ENCODE measurements at places on chromosomes 2 and 18. TPM values are rescaled to one million over a fixed set of nuclear protein-coding genes. Genes with fewer than 3 reads are reported as not detected.

ASXL3 gene
- total RNA-seq = 7.3 TPM

NDUFB3 gene
- 32.1 TPM for total RNA-seq

DIPK1C gene
- not detected for total RNA-seq

SERPINB11 gene
- total RNA-seq = not detected

PRKAG3 gene
- 0.28 TPM for total RNA-seq

NAT8 gene
- total RNA-seq = not detected

MARCHF4 gene
- total RNA-seq = not detected

NPHP1 gene
- total RNA-seq = 7.1 TPM

ATOH8 gene
- total RNA-seq = 207 TPM

ZNF892 gene
- total RNA-seq = 7.6 TPM

ATIC gene
- total RNA-seq = 30.2 TPM

SEMA4F gene
- 27.6 TPM for total RNA-seq

GRHL1 gene
- 0.41 TPM for total RNA-seq

SULT1C3 gene
- total RNA-seq = not detected

ORC4 gene
- 12.2 TPM for total RNA-seq

INPP5D gene
- 49.7 TPM for total RNA-seq

SESTD1 gene
- 62.2 TPM for total RNA-seq

TRAPPC12 gene
- total RNA-seq = 121 TPM

NCKAP1 gene
- total RNA-seq = 116 TPM
